ENCODE measurements at places on chromosomes 1 and 21. TPM values are rescaled to one million over a fixed set of nuclear protein-coding genes. Genes with fewer than 3 reads are reported as not detected.

- DNase-seq: no peak
Measured at GRCh38 chr1:31020007-31020790, 45.3 kb downstream of the PUM1 start.

The FTCD gene
- not detected for total RNA-seq

The MOB3C gene
- total RNA-seq: 33.3 TPM

DNA sequence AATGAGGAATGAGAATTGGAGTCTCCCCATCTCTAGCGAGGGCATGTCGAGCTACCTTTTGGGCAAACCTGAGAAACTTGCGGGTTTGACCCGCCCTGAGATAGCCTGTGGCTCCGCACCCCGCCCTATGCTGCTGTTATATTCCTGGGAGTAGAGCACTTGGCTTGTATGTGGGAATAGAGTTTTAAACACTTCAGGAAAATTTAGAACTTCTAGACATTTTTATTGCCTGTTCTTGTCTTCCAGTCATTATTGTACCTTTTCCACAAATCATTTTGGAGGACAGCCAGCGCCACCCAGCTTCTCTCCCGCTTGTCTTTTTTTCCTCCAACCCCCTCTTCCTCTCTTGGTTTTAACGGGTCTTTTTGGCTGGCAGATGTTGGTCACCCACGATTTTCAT lies 738 bp downstream of the GNPAT start:
- DNase-seq: no peak
